ENCODE measurements at places on chromosomes 11 and 22. TPM values are rescaled to one million over a fixed set of nuclear protein-coding genes. Genes with fewer than 3 reads are reported as not detected.

The P2RY2 gene
- not detected for total RNA-seq

The GLB1L2 gene
- 3.8 TPM for total RNA-seq

The TRIM51 gene
- not detected for total RNA-seq

The WBP2NL gene
- 0.82 TPM for total RNA-seq

The HDHD5 gene
- total RNA-seq, result 42.9 TPM

The LRRC74B gene
- total RNA-seq, result not detected

The XNDC1N gene
- 12.4 TPM for total RNA-seq

The KCTD14 gene
- total RNA-seq, result not detected

The GGTLC3 gene
- total RNA-seq, result not detected

The OR52I1 gene
- not detected for total RNA-seq

The NRGN gene
- total RNA-seq, result 15.3 TPM

The KDELR3 gene
- total RNA-seq, result 0.97 TPM

The MYO18B gene
- total RNA-seq, result 0.29 TPM

The OTOG gene
- total RNA-seq, result not detected

The OR52I2 gene
- total RNA-seq, result not detected

The MFNG gene
- 106 TPM for total RNA-seq

The PRG3 gene
- not detected for total RNA-seq

The DCPS gene
- total RNA-seq, result 40.1 TPM

All from activated CD4-positive, alpha-beta memory T cell treated with anti-CD3 and anti-CD28 coated beads for 36 hours (primary cell).